ENCODE measurements at places on chromosomes 3 and 15.
A peak's percentile ranks its signal among the peaks of the same experiment; 100 is the strongest.

DNA sequence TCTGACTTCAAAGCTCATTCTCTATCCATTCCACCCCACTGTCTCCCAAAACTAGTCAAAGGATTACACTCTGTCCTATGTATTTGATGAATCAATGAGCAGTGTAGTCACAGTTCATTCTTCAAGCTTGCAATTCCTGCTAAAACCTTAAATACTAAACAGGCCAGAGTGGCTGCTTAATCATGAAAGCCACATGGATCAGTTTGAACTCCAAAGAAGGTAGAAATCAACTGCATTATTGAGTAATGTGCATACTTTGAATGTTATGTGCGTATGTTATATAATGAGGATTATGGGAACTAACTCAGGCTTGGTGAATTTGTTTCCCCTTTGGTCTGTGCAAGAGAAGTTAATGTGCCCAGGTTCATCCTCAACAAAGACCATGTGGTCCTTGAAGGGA, 45.4 kb downstream of the PRICKLE2 start:
- no peak for DNase-seq

DNA sequence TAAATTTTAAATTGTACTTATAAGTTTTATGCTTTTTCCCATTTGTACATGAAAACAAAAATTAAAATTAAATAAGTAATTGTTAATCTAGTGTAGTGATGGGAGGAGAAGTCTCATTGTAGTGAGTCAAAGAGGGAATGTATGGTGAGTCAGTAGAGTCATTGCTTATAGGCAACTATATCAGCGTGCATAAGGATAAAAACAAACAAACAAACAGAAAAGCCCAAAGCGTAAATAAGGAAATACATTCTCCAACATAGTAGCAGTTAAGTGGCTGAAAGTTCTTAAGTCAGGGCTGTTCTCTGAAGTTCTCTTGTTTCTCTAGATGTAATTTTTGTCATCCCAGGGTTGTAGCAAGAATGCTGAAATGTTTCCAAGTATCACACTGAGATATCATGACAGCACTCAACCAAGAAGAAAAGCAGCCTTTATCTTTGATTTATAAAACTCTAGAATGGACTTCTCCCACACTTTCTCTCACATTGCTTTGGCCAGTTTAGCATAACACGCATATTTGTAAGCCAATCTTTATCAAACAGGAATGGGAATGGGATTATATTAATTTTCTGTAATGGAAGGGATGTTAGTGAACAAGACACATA, 184.1 kb upstream of the TP63 start:
- DNase-seq, result no peak

DNA sequence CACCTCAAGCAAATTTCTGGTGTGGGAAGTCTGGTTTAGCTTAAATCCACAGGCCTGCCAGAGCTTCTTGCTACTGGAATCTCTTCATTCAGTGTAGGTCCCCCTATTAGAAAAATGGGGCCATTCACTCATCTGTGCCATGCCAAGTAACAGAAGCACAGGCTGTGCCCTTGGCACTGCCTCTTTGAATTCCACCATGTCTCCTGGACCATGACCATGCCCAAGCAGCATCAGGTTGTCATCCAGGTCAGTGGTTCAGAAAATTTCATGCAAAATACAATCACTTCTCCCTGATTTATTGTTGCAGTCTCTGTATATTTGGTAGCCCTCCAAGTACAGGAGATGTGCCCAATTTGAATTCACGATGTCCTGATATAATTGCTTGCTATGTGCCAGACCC, 602.1 kb upstream of the ZNF385D start:
- DNase-seq, result no peak

DNA sequence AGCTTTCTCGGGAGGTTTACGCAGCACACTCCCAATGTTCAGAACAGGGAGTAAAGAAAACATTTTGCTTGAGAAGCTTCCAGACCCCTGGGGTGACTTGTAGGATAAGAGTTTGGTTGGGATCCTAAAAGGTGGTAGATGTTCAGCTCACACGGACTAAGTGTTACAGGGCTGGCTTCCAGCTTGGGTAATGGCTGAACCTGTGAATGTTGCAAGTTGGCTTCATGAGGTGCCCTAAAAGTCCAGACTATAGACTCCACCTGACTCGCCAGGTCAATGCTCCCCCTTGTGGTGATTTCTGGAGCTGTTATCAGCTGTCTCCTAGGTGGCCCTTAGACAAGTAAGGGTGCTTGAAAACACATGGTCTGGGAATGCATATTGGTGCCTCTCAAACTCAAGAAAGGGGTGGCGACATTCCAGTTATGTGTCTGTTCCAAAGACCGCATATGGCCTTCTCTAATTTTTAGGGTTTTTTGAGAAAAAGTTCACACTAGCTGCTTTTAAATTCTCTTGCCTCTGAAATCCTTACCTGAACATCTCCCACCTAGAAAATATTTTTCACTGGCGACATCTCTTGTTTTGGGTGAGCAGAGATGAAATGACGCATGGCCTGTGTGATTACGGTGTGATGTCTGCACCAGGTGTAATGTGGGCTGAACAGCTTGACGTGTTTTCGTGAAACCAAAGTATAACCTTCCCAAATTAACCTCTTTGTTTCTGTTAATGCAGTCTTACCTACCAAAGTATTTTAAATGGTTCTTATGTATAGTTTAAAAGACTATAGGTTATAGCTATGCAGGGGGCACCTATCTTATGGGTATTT, 175.7 kb upstream of the KBTBD8 start:
- DNase-seq, result peak; percentile 34

DNA sequence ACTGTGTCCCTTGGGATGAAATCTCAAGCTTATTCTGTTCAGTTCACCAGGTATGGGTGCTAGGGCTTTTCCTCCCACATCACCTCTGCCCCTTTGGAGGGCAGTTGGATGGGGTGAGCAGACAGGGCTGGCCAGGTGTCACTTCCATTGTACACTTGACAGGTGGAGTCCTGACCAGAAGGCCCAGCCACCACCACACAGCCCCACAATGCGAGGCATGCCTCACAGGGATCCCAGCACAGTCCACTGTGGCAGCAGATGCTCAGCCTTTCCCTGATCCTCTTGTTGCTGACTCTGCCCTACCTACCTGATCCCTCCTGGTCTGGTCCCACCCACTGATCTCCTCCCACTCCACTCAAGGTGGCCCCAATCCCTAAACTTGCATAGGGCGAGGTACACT, 88.2 kb downstream of the ANP32A start:
- DNase-seq, result no peak

DNA sequence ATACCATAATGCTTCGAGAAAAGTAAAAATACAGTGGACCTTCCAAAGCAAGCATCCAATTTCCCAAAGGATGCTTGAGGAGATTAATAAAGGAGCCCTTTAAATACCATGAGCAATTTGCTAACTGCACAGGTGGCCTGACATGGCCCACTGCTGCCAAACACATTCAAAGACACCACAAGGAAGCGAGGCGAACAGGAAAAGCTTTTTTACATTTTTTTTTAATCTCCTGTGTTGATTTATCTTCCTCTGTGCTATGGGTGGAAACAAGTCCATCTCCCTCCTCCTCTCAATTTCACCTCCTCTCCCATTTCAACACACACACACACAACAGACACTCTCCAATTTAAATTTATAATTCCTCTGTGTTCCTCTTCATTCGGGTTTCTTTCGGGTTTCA, 243.4 kb downstream of the IGSF11 start:
- no peak for DNase-seq

DNA sequence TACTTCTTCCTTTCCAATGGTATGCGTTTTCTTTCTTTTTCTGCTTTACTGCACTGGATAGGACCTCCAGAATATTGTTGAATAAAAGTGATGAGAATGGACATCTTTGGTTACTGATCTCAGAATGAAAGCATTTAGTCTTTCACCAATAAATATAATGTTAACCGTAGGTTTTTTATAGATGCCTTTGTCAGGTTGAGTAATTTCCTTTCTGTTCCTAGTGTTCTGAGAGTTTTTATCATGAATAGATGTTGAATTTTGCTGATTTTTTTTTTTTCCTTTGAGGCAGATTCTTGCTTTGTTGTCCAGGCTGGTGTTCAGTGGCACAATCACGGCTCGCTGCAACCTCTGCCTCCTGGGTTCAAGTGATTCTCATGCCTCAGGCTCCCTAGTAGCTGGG, 158.4 kb downstream of the KLHL25 start:
- DNase-seq, result no peak

DNA sequence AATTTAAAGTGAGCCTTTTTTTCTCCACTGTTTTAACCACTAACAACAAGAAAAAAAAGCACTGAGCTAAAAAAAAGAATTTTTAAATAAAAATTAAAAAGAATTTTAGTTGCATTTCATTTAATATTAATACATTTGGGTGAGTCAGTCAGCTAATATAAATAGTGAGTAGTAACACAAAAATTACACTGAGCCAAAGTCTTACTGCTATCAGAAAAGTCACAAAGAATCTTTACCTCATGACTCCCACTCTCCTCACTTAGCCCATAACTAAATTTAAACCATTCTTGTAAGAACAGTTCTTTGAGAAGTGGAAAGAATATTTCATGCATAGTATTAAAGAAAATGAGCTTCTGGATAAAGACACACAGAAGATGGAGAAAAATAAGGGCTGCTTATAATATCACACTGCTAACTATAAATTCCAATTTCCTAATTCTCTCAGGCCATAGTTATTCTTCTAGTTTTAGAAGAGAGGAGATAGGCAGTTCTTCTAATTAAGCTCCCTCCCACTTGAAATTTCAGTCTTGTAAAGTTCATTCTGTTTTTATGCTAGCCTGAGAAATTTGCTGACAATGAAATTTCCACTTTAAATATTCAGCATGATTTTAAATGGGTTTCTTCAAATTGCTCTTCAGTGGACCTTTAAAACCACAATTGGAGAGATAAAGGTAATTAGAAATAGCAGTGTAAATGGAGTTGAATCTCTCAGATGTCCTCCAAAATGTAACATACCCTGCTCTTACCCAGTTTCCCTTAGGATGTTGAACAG, 17.6 kb downstream of the SHQ1 start:
- DNase-seq, result no peak

- DNase-seq, result no peak
Observed at GRCh38 chr3:9791127-9791526, 1.1 kb downstream of the TADA3 start.

DNA sequence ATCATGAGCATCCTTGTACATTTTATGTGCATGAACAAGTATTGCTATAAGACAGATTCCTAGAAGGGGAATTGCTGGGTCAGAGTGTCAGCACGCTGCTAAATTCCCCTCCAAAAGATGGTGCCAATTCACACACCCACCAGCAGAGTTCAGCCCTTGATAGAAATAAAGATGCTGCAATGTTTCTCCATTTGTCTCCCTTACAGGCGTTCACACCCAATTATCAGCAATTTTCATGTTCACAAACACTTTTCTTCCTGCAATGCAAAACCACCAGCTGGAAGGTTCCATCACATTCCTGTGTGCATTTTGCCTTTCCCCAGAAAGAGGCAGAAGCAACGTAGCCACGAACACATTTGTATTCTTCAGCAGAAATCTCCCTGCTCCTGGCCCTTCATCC, 3.3 kb upstream of the TAMM41 start:
- DNase-seq, result no peak

GRCh38 chr3:14846226-14846880, 27.6 kb downstream of the FGD5 start:
- DNase-seq, result no peak

DNA sequence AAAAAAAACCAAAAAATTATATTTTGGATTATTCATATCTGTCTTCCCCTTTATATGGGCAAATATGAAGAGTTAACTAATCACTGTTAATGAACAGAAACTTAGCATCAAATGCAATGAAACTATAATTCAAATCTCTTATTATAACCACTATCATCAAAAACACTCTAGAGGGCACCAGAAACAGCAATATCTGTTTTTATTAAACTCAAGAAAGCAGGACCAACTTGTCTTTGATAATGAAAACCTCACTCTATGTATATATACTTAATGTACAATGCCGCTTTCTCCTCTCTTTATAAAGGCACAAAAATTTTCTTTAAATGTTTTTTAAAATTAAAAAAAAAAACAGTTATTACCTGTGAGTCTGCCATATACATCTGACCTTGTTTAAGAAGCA, 92.7 kb downstream of the UACA start:
- DNase-seq, result no peak

GRCh38 chr3:197344582-197345318, 46.3 kb upstream of the DLG1 start:
- DNase-seq, result no peak

- no peak for DNase-seq
Observed at GRCh38 chr3:155308831-155309230, 15.3 kb upstream of the STRIT1 start.

DNA sequence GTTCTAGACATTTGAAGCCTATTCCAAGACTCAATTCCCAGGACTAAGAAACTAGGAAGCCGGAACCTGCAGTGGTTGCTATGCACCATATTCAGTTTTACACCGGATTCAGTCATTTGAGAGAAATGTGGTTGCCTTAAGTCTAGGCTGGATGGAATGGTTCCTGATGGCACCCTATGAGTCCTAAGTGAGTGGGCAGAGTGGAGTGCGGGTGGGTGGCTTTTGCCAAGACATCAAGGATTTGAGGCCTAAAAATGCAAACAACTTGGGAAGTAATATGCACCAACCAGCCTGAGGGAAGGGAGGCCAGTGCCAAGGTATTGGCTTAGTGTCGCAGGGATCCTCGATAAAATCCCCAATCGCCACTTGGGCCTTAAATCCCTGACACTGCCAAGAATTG, 4.2 kb upstream of the CD276 start:
- DNase-seq, result no peak

GRCh38 chr15:98753726-98754656, 105.7 kb downstream of the IGF1R start:
- peak; percentile 21 for DNase-seq

DNA sequence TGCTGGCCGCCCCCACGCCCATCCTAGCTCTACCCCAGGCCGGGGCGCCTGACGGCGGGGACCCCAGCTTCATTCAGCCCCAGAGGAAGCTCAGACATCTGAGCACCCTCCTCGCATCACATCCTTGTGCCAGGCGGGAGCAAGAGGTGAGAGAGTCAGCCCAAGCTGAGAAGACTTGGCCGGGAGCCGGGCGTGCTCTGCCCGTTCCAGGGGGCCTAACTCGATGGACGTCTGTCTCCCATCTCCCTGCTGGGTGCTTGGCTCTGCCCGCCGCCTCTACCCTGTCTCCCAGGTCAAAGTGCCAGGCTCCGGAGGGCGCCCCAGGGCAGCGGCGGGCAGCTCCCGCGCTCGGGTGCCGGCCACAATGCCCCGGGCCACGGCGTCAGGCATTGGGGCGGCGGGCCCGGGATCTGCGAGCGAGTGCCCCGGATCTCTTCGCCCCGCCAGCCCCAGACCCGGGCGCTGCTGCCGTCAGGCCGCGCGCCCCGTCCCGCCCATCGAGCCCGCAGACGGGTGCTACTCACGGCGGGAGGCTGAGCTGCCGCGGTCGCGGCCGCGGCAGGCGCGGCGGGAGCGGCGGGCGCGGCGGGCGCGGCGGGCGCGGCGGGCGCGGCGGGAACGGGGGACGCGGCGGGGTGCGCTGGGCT, 388 bp downstream of the DAPK2 start:
- no peak for DNase-seq

- no peak for DNase-seq
Observed at GRCh38 chr3:50270422-50271224, 1.7 kb downstream of the SEMA3B start.

GRCh38 chr15:79002581-79002980, 57.7 kb upstream of the CTSH start:
- DNase-seq, result no peak

GRCh38 chr15:56732886-56733135, 498 bp downstream of the ZNF280D start:
- DNase-seq, result no peak

GRCh38 chr15:50067254-50067653, 51.8 kb downstream of the ATP8B4 start:
- DNase-seq, result no peak
